ENCODE measurements at places on chromosomes 7 and 10. TPM values are rescaled to one million over a fixed set of nuclear protein-coding genes. Genes with fewer than 3 reads are reported as not detected.

DNA sequence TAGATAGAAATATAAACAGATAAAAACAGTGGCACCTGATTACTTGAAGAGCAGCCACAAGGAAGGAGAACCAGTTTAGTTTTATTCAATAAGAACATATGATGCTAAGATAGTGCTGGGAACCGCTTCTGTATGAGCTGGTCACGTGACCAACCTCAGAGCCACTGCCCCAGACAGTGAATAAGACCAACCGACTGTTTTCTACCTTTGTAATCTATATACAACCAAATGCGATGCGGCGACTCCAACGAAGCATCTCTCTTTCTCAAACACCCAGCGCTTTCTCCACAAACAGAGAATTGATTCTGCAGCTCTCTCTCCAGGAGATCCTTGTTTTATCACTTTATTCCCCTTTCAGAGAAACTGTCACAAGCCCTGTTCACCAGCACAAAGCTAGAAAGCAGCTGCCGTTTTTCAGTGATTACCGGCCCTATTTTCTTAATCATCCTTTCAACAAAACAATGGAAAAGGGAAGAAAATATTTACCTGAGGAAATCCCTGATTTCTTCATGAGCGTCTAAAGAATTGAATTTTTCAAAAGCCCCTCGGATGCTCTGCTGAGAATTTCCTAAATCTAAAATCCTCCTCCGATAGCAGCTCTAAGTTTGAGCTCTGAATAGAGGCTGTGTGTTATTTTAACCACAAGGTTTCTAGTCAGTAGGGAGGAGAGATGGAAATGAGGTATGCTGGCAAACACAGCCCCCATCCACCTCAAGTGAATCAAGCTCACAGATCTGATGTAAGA, 55.7 kb upstream of the JCAD start:
- no peak for DNase-seq

DNA sequence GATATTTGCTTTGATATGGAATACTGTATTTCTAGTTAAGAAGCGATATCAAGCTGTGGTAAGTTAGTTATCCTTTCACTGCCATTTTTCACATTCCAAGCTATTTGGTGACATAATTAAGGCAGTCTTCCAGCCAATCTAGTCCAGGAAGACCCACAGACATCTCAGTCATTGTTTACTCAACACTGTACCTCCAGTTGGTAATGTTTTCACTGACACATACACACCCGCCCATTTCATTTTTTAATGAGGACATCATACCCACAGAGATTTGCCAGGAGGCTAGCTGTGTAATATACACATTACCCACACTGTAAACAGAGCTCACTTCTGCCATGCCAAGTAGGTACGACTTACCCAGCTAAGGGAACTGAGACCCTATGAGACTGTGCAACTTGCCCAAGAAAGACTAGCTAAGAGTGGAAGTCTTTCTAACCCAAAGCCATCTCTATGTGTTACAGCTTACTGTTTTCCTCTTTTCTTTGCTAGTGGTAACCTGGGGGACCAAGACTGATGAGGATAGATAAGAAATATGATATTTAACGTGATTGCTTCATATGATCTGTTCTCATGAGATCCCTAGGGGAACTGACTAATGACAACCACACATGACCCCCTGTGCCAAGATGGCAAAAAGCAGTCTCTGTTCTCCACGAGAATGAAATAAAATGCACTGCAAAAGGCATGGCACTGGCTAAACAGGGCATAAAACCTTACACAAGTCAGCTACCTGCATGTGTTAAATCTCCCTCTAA, 179.0 kb downstream of the DGKI start:
- peak; percentile 73 for DNase-seq

DNA sequence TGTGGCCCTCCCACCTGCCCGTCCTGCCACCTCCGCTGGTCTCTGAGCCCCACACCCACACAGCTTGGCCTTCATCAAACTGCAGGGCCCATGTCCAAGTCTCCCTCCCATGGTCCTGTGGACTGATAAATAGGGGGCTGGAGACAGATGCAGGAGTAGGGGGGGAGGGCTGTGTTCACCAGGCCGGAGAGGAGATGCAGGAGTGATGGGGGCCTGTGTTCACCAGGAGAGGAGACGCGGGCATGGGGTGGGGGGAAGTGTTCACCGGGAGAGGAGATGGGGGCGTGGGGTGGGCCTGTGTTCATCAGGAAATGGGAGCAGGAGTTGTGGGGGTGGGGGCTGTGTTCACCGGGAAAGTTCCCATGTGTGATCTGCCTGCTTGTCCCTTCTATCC, 37.0 kb downstream of the JAKMIP3 start:
- DNase-seq, result no peak

The MUC3A gene
- total RNA-seq, result 0.34 TPM

GRCh38 chr7:50704844-50705243, 77.9 kb downstream of the GRB10 start:
- DNase-seq, result no peak

DNA sequence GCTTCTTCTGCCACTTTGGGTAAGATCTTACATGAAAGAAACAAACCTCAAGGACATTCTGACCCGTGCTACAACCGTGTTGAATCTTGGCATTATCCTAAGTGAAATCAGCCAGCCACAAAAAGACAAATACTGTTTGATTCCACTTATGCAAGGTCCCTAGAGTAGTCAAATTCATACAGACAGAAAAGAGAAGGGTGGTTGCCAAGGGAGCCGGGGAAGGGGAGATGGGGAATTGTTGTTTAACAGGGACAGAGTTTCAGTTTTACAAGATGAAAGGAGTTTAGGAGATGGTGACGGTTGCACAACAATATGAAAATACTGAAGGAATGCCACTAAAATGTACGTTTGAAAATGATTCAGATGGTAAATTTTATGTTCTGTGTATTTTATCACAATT, 12.2 kb upstream of the CLEC2L start:
- DNase-seq, result no peak

Data from kidney epithelial cell (primary cell).